CD4-positive, alpha-beta T cell treated with Interleukin-6 at 100 ng/mL for 8 hours (primary cell): ENCODE measurements at places on chromosomes 16 and 17.

DNA sequence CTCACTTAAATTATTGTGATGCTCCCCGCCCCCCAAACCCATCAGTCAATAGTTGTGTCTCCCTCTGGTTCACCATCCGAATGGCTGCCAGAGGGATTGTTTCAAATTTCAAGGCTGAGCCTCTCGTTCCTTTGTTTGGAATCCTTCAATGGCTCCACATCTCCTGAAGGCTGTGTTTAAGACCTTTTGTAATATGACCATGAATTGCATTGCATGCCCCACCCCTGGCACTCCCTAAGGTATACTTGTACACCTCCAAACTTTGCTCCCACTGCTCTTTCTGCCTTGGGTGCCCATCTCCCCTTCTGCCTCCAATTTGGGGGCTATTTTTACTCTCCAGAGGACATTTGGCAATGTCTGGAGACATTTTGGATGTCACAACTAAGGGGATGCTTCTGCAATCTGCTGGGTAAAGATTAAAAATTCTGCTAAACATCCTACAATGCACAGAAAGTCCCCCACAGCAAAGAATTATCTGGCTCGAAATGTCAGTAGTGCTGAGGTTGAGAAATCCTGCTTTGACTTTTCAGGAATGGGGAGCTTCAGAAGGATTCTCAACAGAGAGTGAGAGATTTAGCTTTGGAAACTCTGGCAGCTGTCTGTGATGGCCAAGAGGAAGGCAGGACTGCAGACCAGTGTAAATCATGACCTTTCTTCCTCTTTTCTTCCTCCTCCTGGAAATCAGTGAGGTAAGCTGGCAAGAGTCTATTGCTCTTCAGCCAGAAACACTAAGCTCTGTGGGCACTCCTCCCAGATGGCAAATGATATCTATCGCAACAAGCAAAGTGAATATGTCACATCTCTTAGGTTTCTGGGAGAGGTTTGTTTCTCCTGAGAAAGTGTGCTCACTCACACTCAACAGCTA is 8.7 kb upstream of the IL4R start:
- no peak for DNase-seq

- DNase-seq: peak; percentile 46
Observed at GRCh38 chr16:11140098-11140375, 116.0 kb downstream of the SOCS1 start.

- no peak for DNase-seq
Observed at GRCh38 chr17:2170023-2170422, 115.1 kb downstream of the HIC1 start.

DNA sequence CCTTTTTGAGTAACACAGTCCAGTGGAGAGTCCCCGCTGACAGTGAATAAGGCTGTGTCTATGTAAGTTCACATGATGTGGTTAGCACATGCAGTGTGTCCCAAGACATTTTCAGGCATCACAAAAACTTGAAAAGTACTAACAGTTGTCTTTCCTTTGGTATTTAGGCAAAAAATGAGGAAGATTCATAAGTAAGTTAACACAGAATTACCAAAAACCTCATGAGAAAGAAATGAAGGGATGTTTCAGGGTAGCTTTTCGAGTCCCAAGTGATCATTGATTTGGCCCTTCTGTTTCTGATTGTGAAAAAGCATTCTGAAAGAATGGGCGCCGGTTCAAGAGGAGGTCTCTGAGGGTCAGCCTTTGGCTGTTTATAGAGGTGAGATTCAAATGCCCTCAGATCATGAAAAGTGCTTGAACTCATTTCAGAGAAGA is 529 bp upstream of the ASPA start:
- DNase-seq: no peak

GRCh38 chr16:15054357-15055140 is 1.3 kb downstream of the NTAN1 start:
- no peak for DNase-seq

DNA sequence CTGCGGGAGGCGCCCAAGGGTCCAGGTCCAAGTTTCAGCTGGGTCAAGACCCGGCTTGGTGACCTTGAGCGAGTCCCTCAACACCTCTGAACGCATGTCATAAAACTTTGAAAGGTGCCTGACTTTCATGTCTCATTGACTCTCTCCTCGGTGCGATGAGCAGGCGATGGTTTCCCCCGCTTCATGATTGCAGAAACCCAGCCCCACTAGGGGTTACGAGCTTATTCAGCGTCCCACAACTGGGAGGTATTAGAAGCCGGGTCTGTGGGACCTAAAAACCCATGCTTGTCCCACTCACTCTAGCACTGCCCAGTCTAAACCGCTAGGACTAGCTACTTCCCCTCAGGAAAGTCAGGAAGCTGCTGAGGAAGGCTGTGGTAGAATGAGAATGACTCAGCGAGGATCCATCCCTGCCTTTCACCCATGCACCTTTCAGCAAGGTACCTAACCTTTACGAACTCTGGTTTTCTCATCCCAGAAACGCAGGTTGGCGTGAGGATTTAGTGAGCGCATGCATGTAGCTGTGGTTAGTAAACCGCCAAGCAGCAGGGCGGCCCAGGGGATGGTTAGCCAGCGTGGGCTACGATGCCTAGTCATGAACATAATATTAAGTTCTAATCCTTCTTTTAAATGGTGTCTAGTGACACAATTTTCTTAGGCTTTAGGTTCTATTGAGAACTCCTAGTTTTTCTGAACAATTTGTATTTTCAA is 26.2 kb upstream of the RFFL start:
- DNase-seq: peak; percentile 28
